ENCODE measurements at places on chromosomes 13 and 19.

DNA sequence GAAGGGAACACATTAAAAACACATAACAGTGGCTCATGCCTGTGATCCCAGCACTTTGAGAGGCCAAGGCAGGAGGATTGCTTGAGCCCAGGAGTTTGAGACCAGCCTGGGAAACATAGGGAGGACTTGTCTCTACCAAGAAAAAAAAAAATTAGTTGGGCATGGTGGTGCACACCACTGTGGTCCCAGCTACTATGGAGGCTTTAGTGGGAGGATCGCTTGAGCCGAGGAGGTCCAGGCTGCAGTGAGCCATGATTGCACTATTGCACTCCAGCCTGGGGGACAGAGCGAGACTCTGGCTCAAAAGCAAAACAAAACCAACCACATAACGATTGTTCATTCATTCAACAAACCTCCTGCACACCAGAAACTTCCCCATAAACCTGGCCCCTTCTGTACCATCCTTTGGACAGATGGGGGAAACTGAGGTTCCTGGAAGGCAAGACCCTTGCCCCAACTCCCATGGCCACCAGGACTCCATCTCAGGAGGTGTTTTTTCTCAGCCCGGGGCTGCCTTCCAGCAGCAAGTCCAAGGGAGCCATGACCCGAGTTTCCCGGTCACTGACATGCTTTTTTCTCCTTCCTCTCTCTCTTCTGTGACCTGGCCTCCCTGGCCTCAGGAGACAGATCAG, 4.3 kb downstream of the FOSB start:
- DNase-seq = no peak

DNA sequence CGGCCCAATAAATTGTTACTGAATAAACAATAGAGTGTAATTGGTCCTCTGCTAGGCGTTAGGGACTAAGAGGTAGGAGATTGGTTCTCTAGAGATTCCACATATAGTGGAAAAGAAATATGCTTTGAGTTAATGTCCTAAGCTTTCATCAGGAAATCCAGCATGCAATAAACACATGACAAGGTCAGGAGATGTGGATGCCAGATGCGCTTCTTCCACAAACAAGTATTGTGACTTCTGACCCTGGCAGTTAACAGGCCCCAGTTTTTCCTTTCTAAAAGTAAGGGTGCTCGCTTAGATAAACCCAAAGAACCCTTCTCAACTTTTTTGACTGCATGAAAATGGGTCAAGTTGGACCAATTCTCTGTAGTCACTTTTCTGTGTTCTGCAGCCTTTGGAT, 146.5 kb upstream of the SOX21 start:
- DNase-seq = no peak

GRCh38 chr19:52898101-52898500, 666 bp upstream of the ZNF320 start:
- DNase-seq = peak; percentile 58

GRCh38 chr19:49850221-49850486, 805 bp upstream of the PTOV1 start:
- no peak for DNase-seq

DNA sequence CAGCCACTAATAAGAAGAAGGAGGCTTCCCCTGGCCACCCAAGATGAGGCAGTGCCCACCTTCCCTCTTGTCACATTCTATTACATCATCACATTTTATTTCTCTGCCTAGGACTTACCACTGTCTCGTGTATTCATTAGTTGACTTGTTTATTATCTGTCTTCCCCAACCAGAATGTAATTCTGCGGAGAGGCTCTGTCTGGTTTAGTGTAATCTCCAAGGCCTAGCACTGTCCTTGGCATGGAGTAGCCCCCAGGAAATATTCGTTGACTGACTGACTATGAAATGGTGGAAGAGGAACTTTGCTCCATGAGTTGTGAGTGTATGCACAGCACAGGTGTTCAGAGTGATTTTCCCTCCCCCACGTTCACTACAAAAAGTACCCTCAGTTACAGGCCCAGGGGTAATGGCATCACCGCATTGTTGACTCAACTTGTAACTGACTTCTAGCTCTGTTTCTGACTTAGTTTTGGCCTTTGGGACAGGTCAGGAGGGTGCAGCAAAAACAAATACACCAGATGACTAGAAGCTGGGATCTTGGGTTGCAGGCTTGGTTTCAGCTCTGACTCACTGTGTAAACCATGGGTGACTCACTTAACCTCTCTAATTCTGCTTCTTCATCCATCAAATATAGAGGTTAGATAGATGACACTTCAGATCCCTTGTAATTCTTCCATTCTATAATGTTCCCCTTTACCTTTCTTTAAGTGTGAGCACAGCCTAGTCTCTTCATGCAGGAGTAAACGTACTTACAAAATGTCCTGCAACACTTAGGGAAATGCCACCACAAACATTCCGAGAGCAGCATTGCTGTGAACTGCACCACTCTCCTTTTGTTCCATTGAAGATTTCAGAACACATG, 229.7 kb downstream of the KCNRG start:
- DNase-seq = no peak
